ENCODE measurements at places on chromosomes 4 and X. TPM values are rescaled to one million over a fixed set of nuclear protein-coding genes. Genes with fewer than 3 reads are reported as not detected.
A peak's percentile ranks its signal among the peaks of the same experiment; 100 is the strongest.

DNA sequence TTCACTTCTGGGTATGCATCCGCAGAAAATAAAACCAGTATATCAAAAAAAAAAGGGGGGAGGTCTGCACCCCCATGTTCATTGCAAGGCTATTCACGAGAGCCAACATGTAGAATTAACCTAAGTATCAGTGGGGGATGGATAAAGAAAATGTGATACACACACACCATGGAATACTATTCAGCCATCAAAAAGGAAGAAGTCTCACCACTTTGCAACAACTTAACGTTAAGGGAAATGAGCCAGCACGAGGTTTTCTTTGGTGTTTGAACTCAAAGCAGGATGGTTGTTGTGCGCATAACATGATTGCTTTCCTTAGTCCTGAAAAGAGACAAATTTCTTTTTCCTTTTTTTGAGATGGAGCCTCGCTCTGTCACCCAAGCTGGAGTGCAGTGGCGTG, 222.7 kb downstream of the SHOX start:
- H3K4me3 ChIP-seq = no peak overlapping the region
- H3K36me3 ChIP-seq = no peaks in the 10 kb centered on the region
- H3K27me3 ChIP-seq = no peaks in the 10 kb centered on the region
- H3K4me1 ChIP-seq = no peaks in the 10 kb centered on the region
- DNase-seq = no peak

The DGKK gene
- 0.03 TPM for total RNA-seq

The TIMM8A gene
- 11.9 TPM for total RNA-seq

The CCNQ gene
- total RNA-seq = 14.2 TPM

The PLP2 gene
- 8.9 TPM for total RNA-seq

DNA sequence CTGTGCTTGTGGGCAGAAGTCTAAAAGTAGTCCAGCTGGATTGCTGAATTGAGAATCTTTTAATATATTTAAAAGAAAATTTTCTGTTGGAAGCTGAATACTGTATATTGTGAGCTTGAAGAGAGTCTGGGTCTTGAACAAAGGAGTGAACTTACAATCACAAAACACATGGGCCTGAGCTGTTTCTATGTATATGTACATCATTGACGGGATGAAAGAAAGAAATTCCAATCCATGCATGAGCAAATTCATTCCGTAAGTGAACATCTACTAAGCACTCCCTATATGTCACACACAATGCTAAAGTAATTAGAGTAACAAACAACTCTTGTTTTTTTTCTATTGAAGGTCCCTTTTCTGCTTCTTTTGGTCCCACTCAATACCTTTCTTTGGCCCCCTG, 331.0 kb downstream of the HS3ST1 start:
- H3K36me3 ChIP-seq = no peaks in the 10 kb centered on the region
- H3K27me3 ChIP-seq = no peaks in the 10 kb centered on the region
- no peak overlapping the region for H3K27ac ChIP-seq
- H3K4me1 ChIP-seq = no peaks in the 10 kb centered on the region

- no peaks in the 10 kb centered on the region for H3K36me3 ChIP-seq
- H3K4me1 ChIP-seq = peaks cover 11% of the 10 kb centered on the region
- peak overlapping the region; percentile 94 for H3K27ac ChIP-seq
- no peak overlapping the region for H3K4me3 ChIP-seq
- no peaks in the 10 kb centered on the region for H3K27me3 ChIP-seq
Measured at GRCh38 chr4:71261633-71262121, 77.1 kb upstream of the SLC4A4 start.

GRCh38 chr4:163243297-163243981, 76.7 kb upstream of the NAF1 start:
- H3K36me3 ChIP-seq = no peaks in the 10 kb centered on the region
- no peak overlapping the region for H3K27ac ChIP-seq
- DNase-seq = no peak
- H3K4me1 ChIP-seq = no peaks in the 10 kb centered on the region
- H3K27me3 ChIP-seq = no peaks in the 10 kb centered on the region
- H3K4me3 ChIP-seq = no peak overlapping the region

DNA sequence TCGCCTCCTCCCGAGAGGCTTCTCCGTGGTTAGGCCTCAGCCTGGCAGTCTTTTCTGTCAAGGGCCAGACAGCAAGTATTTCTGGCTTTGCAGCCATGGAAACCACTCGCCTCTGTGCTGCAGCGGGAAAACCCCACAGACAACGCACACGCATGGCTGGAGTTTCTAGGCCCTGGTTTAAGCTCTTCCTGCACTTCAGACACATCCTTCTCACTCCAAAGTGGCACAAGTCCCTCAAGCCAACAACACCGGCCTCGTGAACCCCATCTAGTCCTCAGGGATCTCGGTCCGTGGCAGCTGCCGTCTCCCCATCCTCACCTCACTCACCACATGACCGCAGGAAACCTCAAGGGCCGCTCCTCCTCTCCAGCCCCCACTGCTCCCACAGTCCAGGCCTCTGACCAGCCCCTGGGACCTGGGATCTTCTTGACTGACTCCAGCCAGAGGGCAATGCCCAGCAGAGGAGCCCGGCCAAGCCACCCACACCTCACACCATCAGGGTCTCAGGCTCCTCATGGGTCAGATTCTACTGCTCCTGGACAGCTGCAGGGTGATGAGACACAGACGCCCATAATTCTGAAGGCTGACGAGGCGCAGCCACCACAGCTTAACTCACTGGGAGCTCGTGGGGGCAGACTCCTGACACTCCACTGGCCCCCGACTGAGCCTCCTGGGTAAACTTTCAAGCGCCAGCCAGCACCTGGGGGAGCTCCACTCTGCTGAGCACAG, 21.7 kb downstream of the LETM1 start:
- DNase-seq = no peak
- peaks cover 20% of the 10 kb centered on the region for H3K36me3 ChIP-seq
- H3K4me3 ChIP-seq = no peak overlapping the region
- H3K27me3 ChIP-seq = no peaks in the 10 kb centered on the region
- no peaks in the 10 kb centered on the region for H3K4me1 ChIP-seq
- H3K27ac ChIP-seq = no peak overlapping the region

GRCh38 chr4:81571105-81571504, 99.4 kb upstream of the RASGEF1B start:
- H3K36me3 ChIP-seq = no peaks in the 10 kb centered on the region
- no peak for DNase-seq
- H3K4me1 ChIP-seq = peaks cover 33% of the 10 kb centered on the region
- no peak overlapping the region for H3K27ac ChIP-seq
- no peaks in the 10 kb centered on the region for H3K27me3 ChIP-seq

The CSN2 gene
- not detected for total RNA-seq

DNA sequence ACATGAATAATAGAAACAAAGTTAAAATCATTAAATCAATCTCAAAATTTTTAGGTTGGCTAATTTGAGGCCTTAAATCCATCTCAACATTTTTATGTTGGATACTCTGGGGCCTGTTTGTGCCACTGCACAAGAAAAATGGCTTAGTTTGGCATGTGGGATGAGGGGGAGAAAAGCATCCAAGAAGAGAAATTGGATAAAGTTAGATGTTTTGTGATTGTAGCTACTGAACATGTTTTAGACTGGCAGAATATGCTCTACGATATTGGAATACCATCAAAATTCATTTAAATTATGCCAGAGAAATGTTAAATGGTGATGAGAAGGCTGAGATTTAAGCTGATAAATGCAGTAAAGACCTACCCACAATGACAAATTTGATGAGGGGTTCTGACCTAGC, 376.9 kb downstream of the CXXC4 start:
- no peak overlapping the region for H3K4me3 ChIP-seq
- no peak overlapping the region for H3K27ac ChIP-seq
- DNase-seq = no peak
- H3K4me1 ChIP-seq = no peaks in the 10 kb centered on the region
- H3K27me3 ChIP-seq = no peaks in the 10 kb centered on the region

DNA sequence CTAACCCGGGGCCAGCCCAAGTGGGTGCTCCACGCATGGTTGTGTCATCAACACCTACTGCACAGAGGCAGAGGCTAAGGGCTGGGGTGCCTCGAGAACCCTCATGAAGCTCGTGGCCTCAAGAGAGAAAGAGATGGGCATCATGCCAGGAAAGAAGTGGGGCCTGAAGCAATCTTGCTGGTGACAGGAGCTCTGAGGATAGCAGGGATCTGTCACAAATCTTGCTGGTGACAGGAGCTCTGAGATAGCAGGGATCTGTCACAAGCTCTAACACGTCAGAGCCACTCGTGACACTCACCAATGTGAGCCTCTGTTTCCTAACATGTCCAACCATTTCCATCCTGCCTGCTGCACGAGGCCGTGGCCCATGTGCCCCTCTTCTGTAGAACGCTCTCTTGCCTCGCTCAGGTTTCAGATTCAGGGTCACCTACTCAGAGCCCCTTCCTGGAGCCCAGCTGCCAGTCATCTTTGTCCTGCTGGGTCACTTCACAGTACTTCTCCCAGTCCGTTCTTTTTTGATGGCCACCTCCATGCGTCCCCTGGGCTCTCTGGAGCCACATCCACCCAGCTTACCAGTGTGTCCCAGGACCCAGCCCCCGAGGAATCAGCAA, 21.1 kb downstream of the PNMA6E start:
- H3K4me1 ChIP-seq = peaks cover 16% of the 10 kb centered on the region
- H3K36me3 ChIP-seq = no peaks in the 10 kb centered on the region
- H3K27ac ChIP-seq = no peak overlapping the region
- no peaks in the 10 kb centered on the region for H3K27me3 ChIP-seq
- no peak overlapping the region for H3K4me3 ChIP-seq

GRCh38 chrX:42967681-42968300, 189.8 kb upstream of the PPP1R2C start:
- H3K36me3 ChIP-seq = no peaks in the 10 kb centered on the region
- no peak overlapping the region for H3K27ac ChIP-seq
- DNase-seq = no peak
- no peaks in the 10 kb centered on the region for H3K4me1 ChIP-seq
- peaks cover 2% of the 10 kb centered on the region for H3K27me3 ChIP-seq

DNA sequence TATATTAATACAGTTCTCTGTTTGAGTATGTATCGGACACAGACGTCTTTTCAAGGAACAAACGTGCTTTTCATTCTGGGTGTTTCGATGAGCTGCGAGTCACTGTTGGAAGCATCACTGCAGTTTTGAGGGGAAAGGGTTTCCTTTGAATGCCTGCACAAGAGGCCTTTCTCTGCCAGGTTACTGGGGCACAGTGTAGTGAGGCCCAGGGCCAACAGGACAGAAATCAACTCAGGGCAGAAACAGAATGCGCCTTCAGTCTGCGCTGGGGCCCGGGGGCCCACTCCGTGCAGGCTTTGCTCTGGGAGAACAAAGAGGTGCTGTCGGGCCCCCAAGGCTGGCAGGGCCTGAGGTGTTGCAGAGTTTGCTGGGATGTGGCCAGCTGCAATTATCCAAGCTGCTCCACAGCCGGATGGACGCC, 2.3 kb upstream of the PPP2R3B start:
- no peak overlapping the region for H3K4me3 ChIP-seq
- no peak for DNase-seq
- H3K4me1 ChIP-seq = peaks cover 5% of the 10 kb centered on the region
- H3K27me3 ChIP-seq = no peaks in the 10 kb centered on the region
- no peak overlapping the region for H3K27ac ChIP-seq

DNA sequence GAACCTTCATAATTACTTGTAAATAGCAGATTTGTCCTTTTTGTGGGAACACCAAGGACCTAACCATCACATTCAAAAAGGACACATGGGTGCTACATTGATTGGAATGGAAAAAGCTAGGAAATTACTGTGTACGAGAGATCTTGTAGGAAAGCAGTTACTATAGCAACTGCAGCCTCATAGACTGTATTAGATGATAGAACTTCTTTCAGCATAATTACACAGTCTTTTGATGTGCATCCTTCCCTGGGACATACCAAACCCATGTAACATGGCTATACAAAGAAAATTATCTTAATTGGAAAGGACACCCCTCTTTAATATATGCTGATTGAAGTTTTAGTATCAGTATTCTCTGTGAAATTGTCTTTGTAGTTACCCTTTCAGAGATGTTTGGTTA, 130.7 kb upstream of the CTSO start:
- H3K36me3 ChIP-seq = no peaks in the 10 kb centered on the region
- no peak for DNase-seq
- H3K4me3 ChIP-seq = no peak overlapping the region
- H3K27ac ChIP-seq = no peak overlapping the region
- H3K4me1 ChIP-seq = no peaks in the 10 kb centered on the region
- no peaks in the 10 kb centered on the region for H3K27me3 ChIP-seq

- peak; percentile 90 for DNase-seq
- no peaks in the 10 kb centered on the region for H3K36me3 ChIP-seq
- H3K4me1 ChIP-seq = peaks cover 8% of the 10 kb centered on the region
- peak overlapping the region; percentile 64 for H3K4me3 ChIP-seq
Measured at GRCh38 chr4:140252742-140253555, 99.0 kb upstream of the MAML3 start.

DNA sequence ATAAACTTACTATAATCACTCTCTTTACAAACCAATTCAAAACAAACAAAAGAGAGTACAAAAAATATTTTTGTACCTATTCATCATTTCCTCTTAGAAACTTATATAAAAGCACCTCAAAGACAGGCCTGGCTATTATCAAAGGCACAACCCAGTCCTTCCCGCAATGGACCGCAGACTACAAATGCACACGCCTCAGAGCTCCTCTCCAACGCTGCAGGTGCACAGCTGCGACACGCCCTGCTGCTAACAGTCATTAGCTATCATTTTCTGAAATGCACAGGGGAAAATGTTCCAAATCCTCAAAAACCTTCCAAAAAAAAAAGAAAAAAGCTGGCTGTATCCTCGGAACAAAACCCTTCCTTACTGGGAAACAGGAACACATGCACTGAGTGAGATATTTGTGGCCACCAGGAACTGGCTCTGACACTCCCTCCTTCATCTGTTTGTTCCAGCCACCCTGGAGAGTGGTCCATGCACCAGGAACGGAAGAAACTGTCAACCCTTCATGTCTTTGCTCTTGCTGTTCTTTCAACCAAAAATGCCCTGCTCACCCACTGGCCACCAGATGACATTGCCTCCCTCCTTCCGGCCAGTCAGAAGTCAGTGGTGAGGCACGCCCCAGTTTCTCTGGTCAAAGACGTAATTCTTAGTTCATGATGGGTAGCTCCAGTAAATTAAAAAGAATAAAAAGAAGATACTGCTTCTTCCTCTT, 16.7 kb downstream of the IRF2 start:
- peaks cover 6% of the 10 kb centered on the region for H3K4me1 ChIP-seq
- H3K36me3 ChIP-seq = peaks cover 2% of the 10 kb centered on the region
- H3K4me3 ChIP-seq = no peak overlapping the region
- no peaks in the 10 kb centered on the region for H3K27me3 ChIP-seq

DNA sequence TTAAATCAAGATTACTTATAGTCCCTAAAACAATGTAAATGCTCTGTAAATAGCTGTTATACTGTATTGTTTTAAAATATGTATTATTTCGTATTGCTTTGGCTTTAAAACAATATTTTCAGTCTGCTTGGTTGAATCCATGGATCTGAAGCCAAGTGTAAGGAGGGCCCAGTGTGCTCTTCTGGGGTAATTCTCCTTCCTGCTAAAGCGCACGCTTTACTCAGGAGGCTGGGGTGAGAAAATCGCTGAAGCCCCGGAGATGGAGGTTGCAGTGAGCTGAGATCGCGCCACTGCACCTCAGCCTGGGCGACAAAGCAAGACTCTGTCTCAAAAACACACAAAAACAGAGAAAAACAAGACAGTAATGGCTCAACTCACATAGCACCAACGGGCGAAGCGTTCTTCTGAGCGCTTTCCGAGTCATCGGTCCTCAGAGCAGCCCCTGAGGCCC, 391 bp upstream of the IDUA start:
- no peaks in the 10 kb centered on the region for H3K36me3 ChIP-seq
- H3K27ac ChIP-seq = no peak overlapping the region
- peaks cover 21% of the 10 kb centered on the region for H3K4me1 ChIP-seq

The SH3RF1 gene
- total RNA-seq = 33.1 TPM

The ERCC6L gene
- total RNA-seq = 0.31 TPM

- no peaks in the 10 kb centered on the region for H3K27me3 ChIP-seq
- peaks cover 3% of the 10 kb centered on the region for H3K4me1 ChIP-seq
Measured at GRCh38 chr4:75179510-75179909, 246.6 kb downstream of the PARM1 start.

- H3K27me3 ChIP-seq = no peaks in the 10 kb centered on the region
- H3K27ac ChIP-seq = no peak overlapping the region
- no peak overlapping the region for H3K4me3 ChIP-seq
- DNase-seq = no peak
- H3K36me3 ChIP-seq = no peaks in the 10 kb centered on the region
Measured at GRCh38 chr4:38762560-38762959, 20.2 kb downstream of the TLR10 start.

The XG gene
- total RNA-seq = 0.55 TPM
